ENCODE measurements at places on chromosomes 11 and 22. TPM values are rescaled to one million over a fixed set of nuclear protein-coding genes. Genes with fewer than 3 reads are reported as not detected.

OR2AG1 gene
- not detected for total RNA-seq

TPBGL gene
- not detected for total RNA-seq

OR52I2 gene
- not detected for total RNA-seq

DNA sequence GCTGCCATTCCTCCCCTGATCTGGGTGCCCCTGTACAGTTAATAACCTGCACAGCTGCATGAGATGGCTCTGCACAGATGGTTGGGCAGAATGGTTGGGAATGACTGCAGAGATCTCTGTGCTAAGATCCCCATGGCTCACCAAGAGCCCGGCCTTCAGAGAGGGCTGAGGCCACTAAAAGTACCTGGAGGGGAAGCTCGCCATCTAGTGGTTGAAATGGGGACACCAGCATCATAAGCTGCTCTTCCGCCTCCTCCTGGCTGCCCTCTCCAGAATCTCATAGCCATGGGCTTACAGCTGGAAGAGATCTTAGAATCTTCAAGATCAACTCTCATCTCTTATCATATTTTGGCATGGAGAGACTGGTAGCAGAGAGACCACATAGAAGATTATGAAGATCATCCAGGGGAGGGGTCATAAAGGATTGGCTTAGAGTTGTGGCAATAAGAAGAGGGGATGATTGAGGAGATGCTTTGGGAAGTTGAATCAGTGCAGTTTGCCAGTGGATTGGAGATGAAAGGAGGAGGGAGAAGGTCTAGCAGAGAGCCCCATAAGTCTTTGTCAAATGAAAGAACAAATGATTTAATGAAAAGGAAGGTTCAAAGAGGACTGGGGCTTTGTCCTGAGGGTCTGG lies 22.0 kb upstream of the TLCD5 start:
- peak; percentile 52 for DNase-seq
- H3K27me3 ChIP-seq, result no peaks in the 10 kb centered on the region
- H3K4me3 ChIP-seq, result no peak overlapping the region
- no peak overlapping the region for H3K27ac ChIP-seq
- no peaks in the 10 kb centered on the region for H3K4me1 ChIP-seq

DNA sequence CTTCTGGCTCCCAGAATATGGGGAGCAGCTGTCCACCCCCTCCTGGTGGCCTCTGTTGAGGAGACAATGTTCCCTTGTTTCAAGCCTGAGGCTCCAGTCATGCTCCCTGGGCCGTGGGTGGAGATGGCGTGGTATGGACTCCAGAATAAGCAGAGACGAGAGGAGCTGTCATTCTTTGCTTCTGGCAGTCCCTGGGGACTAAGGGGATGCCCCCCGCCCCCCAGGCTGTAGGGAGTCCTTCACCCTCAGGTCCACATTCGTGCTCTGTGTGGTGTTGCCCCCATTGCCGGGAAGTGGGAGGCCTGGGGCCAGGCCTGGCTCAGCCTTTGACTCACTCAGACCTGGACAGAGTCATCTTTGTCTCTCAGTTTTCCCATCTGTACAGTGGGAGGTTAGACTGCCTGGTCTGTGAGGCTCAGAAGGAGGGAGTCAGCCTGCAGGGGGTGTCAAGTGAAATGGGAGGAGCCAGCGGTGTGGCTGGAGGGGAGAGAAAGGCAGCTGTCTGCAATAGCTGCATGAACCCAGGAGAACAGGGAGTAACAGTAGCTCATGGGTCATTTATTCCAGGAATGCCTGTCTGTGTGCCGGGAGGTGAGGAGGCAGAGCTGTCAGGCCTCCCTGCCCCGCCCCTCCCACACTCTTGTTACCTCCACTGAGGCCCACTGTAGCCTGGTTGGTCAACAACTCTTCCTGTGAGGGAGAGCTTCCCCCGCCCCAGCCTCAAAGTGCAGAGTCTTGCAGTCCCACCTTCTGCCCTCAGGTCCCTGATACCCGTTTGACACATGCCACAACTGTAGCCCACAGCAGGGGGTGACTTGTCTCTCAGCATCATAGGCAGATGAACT lies 6.3 kb downstream of the ARHGEF17 start:
- no peak for DNase-seq
- no peak overlapping the region for H3K4me3 ChIP-seq
- peak overlapping the region; percentile 94 for H3K27ac ChIP-seq
- H3K36me3 ChIP-seq, result no peaks in the 10 kb centered on the region
- H3K27me3 ChIP-seq, result no peaks in the 10 kb centered on the region
- H3K4me1 ChIP-seq, result no peaks in the 10 kb centered on the region
